ENCODE measurements at places on chromosomes 2 and 18. TPM values are rescaled to one million over a fixed set of nuclear protein-coding genes. Genes with fewer than 3 reads are reported as not detected.

GRCh38 chr2:213232649-213233437 lies 51.4 kb upstream of the SPAG16 start:
- no peak overlapping the region for H3K27ac ChIP-seq
- no peak overlapping the region for H3K4me3 ChIP-seq
- no peak for DNase-seq
- H3K27me3 ChIP-seq = peaks cover 35% of the 10 kb centered on the region

DNA sequence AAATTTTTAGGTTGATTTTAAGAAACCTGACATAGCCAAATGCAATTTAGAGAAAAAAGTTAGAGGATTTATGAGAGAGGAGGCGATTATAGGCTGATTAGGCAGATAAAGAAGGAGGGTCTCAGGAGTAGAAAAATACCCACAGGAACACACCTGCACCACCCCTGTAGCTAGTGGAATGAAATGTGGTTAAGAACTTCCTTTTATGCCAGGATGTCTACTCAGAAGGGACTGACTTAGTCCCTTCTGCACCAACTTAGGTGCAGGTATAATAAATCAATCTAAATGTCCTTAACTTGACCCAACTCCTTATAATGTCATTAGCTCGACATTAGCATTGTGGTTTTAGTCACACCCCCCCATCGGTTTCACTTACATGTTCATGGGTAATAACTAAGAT lies 1274.5 kb upstream of the TMEFF2 start:
- no peak for DNase-seq
- no peaks in the 10 kb centered on the region for H3K4me1 ChIP-seq
- no peak overlapping the region for H3K27ac ChIP-seq
- no peaks in the 10 kb centered on the region for H3K27me3 ChIP-seq
- no peaks in the 10 kb centered on the region for H3K36me3 ChIP-seq

DNA sequence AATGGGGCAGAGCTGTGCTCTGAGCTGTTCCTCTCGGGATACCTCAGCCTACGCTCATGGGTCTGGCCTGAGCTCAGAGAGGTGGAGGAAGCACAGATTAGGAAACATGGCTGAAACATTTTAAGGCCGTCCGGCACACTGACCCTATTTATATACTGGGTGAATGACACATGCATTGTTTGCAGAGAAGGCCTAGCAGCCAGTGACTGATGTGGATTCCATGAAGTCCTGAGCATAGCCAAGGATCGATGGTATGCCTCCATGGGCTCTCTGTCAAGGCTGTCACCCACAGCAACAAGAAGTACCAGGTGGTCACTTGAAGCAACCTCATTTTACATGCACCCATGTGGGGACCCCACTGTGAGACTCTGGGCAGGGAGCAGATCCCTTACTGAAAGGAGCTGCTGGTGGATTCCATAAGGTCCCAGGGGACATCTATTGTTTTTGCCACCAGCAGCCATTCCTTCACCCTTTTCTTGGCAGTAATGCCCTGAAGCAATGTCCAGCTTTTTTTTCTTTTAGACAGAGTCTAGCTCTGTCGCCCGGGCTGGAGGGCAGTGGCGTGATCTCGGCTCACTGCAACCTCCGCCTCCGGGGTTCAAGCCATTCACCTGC lies 8.4 kb downstream of the PTMA start:
- H3K4me1 ChIP-seq = peaks cover 24% of the 10 kb centered on the region
- DNase-seq = no peak
- peak overlapping the region; percentile 97 for H3K27ac ChIP-seq
- no peak overlapping the region for H3K4me3 ChIP-seq
- peaks cover 6% of the 10 kb centered on the region for H3K36me3 ChIP-seq

GRCh38 chr2:219664944-219665343 lies 37.5 kb downstream of the SLC4A3 start:
- no peaks in the 10 kb centered on the region for H3K4me1 ChIP-seq
- no peak for DNase-seq
- no peaks in the 10 kb centered on the region for H3K36me3 ChIP-seq
- peaks cover 25% of the 10 kb centered on the region for H3K27me3 ChIP-seq

DNA sequence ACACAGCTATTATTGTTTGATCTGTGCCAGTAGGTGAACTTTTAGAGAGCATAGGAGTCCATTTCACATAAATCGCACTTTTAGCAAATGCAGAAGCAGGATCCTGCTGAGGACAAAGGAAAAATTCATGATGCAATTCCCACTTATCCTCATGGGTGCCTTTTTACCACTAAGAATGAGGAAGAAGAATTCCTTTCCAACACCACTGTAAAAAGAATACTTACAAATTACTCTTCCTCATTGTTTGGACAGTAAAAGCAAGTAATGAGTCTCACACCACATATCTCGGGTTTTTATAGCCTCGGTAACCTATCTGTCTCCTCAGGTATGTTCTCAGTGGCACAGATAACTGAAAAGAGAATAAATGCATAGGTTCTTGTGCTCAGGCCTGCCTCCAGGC lies 238.5 kb downstream of the MTX2 start:
- no peak overlapping the region for H3K4me3 ChIP-seq
- H3K4me1 ChIP-seq = no peaks in the 10 kb centered on the region
- no peak for DNase-seq
- H3K27me3 ChIP-seq = peaks cover 46% of the 10 kb centered on the region
- H3K27ac ChIP-seq = no peak overlapping the region
- H3K36me3 ChIP-seq = no peaks in the 10 kb centered on the region

GRCh38 chr18:21857871-21858270 lies 117.3 kb downstream of the MIB1 start:
- no peaks in the 10 kb centered on the region for H3K27me3 ChIP-seq
- H3K36me3 ChIP-seq = peaks cover 7% of the 10 kb centered on the region
- DNase-seq = no peak
- H3K4me3 ChIP-seq = no peak overlapping the region
- H3K27ac ChIP-seq = no peak overlapping the region

DNA sequence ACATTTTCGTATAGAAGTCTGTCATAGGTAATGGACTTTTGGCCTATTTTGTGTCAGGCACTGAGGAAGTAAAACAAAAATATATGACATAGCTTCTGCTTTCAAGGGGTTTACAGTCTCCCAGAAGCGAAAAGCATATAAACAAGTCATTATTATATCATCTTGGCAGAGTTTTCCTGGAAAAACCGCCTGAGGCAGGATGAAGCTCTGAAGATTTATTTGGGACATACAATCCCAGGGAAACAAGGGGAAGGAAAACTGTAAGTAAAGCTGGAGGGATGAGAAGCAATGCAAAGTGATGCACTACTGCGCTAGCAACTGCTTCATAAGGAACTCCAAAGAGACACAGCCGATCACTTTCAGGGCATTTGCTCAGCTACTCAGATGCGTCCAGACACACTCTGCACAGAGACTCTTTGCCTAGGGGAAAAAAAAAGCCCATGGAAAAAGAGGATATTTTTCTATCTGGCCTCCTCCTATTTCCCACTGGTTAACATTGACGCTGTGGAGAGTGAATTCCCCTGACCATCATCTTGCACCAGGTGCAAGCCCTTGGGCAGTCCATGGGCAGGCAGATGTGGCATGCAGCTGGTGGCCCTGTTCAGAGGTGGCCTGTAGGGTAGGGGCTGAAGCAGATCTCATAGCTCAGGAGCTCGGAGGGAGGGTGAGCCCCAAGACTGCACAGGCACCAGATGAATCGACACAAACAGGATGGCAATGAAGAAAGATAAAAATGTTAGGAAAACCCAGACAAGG lies 158.1 kb downstream of the METTL4 start:
- no peaks in the 10 kb centered on the region for H3K4me1 ChIP-seq
- H3K36me3 ChIP-seq = no peaks in the 10 kb centered on the region
- peaks cover 43% of the 10 kb centered on the region for H3K27me3 ChIP-seq
- no peak overlapping the region for H3K27ac ChIP-seq

DNA sequence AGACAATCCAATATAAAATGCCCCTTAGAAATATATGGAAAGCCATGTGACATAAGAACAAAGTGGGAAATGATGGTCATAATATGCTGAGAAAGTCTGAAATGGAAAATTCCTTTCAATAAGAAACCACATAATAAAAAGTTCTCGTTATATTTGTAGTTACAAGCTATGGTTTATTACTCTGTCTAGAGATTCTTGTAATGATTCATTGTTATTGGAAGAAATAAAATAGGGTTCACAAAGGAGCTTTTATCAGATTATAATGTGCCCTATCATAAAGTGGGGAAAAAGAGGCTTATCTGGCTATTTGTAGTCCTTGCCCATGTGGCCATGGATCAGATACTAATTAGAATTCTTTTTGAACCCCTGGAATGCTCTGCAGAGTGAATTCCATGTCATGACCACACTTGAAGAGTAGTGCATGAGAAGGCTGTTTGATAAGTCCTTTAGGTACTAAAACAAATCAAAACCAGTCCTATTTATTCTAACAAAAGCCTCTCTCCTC lies 420.7 kb upstream of the NRP2 start:
- H3K27ac ChIP-seq = no peak overlapping the region
- DNase-seq = no peak
- H3K27me3 ChIP-seq = peaks cover 1% of the 10 kb centered on the region
- H3K4me1 ChIP-seq = no peaks in the 10 kb centered on the region
- no peak overlapping the region for H3K4me3 ChIP-seq

DNA sequence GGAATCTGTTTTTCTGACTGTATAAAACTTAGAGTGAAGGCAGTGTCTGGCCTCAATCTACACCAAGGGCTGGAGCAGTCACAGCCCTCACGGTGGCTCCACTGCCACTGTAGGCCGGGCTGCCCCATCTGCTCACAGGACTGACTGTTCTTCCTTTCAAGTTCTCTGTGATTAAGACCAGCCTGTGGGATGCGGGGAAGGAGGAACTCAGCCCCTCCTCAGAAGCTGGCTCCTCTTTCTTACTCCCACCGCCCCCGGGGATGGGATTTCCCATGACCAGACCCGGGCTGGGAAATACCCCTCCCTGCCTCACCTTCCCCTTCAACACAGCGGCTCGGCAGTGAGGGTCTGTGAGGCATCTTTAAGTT lies 106.0 kb downstream of the COPS8 start:
- H3K27me3 ChIP-seq = peaks cover 45% of the 10 kb centered on the region
- H3K4me3 ChIP-seq = no peak overlapping the region
- DNase-seq = no peak
- H3K27ac ChIP-seq = no peak overlapping the region
- H3K36me3 ChIP-seq = no peaks in the 10 kb centered on the region

DNA sequence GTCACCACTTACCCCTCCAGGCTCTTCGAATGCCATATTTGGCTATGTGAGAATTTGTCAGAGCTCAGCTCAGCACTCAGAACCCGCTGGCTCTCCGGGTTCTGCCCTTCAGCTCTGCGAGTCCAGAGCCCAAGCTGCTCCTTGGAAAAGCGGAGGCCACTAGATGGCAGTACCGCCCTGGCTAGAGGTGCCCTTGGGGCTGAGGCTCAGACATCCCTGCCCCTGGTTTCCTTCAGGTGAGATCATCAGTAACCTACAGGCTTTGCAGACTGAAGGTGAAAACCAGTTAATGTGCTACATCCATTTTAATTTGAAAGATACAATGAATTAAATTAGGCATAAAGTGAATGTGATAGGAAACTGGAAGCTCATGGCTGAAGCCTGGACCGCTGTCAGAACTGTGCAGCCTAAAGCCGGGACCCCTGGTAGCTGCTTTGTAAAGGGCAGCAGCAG lies 285.6 kb downstream of the AGAP1 start:
- H3K4me3 ChIP-seq = no peak overlapping the region
- no peaks in the 10 kb centered on the region for H3K36me3 ChIP-seq
- H3K4me1 ChIP-seq = peaks cover 4% of the 10 kb centered on the region
- DNase-seq = peak; percentile 17
- H3K27ac ChIP-seq = no peak overlapping the region

DNA sequence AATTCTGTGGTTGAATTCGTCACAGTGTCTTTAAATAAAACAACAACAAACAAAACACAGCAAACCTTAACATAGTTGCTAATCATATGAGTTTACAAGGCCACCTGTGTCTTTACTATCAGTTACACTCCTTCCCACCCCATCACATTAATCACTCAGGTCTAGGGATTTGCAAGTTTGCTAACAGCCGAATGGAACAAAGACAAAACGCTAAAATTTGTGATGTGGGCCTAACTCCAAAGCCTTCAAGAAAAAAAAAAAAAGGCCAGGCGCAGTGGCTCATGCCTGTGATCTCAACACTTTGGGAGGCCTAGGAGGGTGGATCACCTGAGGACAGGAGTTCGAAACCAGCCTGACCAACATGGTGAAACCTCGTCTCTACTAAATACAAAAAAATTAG lies 566 bp upstream of the POLI start:
- peaks cover 20% of the 10 kb centered on the region for H3K4me1 ChIP-seq
- H3K27me3 ChIP-seq = no peaks in the 10 kb centered on the region
- H3K27ac ChIP-seq = peak overlapping the region; percentile 96
- peak overlapping the region; percentile 94 for H3K4me3 ChIP-seq
- no peaks in the 10 kb centered on the region for H3K36me3 ChIP-seq

DNA sequence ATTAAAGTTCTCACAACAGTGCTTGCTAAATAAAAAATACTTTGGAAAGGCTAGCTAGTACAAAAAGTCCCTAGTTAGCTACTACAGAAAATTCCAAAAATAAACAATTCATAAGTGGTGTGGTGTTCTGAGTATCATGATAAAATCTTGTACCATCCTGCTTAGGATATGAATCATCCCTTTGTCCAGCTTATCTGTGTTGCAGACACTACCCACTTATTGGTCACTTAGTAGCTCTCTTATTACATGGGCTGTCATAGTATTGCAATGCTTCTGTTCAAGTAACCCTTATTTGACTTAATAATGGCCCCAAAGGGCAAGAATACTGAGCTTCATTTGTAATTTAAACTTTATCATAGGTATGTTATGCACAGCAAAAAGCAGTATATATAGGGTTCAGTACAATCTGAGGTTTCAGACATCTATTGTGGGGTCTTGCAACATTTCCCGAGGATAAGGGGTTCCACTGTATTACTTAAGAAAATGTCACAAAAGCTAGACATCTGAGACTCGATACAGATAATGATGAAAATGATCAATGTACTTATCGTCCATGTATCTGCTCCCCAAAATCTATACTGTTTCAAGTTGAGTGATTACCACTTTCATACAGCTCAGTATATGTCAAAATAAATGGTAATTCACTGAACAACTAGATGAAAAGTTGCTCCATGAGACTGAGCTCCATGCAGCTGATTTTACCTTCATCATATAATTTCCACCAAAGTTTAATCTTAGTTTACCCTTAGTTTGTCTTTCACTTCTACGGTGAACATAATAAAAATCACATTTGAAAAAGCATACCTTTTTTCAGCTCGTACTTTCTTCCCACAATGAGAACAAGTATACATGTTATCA lies 93.8 kb downstream of the C2orf74 start:
- H3K4me1 ChIP-seq = peaks cover 10% of the 10 kb centered on the region
- no peaks in the 10 kb centered on the region for H3K27me3 ChIP-seq
- peak overlapping the region; percentile 79 for H3K27ac ChIP-seq
- DNase-seq = no peak

Gene TMBIM1
- total RNA-seq = 121 TPM

Gene GTF2A1L
- not detected for total RNA-seq

Gene IL1A
- 0.35 TPM for total RNA-seq

Gene CPLX4
- not detected for total RNA-seq

Gene SPDYA
- 11.2 TPM for total RNA-seq

Gene LOXL3
- 0.75 TPM for total RNA-seq

Gene CRYBA2
- total RNA-seq = not detected
